ENCODE measurements at places on chromosomes 16 and 17.

- DNase-seq = no peak
These were observed 12.1 kb downstream of the HEATR6 start for GRCh38 chr17:60066576-60066975.

DNA sequence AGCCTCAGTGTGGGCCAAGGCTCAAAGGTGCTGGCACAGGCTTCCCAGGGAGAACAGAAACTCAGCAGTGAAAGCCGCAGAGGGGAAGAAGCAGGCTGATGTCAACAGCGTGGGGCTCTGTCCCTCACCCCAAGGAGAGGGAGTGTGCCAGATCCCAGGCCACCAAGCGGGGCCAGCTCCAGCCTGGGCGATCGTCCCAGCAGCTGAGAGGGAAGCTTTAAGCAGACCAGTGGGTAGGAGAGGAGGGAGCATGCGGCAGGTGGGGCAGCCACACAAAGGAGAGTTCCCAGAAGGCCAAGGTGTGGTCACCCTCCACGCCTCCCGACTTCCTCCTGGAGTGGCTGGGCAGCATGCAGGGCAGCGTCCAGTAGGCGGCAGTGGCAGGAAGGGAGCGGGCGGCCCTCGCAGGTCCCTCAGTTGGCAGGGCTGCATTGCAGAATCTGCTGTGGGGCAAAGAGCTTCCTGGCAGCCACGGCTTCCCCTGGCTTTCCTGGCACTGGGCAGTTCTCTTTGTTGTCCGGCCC is 6.0 kb downstream of the SYNGR2 start:
- DNase-seq = no peak

GRCh38 chr17:38881600-38882191 is 11.8 kb downstream of the LASP1 start:
- peak; percentile 95 for DNase-seq

DNA sequence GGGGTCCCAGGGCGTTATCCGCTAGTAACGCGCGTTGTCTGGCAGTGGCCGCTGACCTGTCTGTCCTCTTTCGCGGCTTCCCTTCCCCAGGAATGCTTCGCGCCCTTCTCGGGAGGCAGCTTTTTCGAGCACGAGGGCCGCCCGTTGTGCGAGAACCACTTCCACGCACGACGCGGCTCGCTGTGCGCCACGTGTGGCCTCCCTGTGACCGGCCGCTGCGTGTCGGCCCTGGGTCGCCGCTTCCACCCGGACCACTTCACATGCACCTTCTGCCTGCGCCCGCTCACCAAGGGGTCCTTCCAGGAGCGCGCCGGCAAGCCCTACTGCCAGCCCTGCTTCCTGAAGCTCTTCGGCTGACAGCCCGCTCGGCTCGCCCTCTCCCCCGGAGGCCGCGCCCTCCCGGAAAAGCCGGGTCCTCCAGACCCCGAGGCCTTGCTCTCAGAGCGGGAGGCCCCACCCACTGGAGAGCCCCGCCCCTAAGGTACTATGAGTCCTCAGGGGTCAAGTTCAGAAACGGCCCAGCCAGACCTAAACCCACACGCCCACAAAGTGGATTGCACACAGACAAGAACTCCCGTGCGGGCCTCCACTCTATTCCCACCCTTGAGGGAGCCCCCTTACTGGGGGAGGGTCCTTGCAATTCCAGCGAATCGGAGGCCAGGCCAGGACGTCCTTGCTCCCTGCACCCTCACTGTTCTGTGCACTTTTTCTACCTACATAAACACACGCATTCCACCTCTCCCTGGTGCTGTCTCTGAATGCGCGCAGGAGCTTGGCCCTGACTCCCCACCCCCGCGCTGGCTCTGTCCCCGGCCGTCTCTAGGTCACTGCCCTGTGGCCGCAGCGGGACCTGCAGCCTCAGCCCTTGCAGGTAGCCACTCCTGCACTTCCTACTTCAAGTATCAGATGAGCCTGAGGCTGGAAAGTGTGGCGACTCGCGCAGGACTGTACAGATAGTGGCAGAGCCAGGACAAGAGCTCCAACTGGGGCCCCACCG is 5.4 kb upstream of the SLC5A2 start:
- no peak for DNase-seq

DNA sequence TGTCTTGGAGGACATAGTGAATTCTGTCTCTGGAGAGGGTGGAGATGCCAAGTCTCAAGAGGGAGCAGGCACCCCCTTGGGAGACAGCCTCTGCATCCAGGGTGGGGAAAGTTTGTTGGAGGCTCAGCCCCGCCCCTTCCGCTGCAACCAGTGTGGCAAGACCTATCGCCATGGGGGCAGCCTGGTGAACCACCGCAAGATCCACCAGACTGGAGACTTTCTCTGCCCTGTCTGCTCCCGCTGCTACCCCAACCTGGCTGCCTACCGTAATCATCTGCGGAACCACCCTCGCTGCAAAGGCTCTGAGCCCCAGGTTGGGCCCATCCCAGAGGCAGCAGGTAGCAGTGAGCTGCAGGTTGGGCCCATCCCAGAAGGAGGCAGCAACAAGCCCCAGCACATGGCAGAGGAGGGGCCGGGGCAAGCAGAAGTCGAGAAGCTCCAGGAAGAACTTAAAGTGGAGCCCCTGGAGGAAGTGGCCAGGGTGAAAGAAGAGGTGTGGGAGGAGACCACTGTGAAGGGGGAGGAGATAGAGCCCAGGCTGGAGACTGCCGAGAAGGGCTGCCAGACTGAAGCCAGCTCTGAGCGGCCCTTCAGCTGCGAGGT is 5.2 kb downstream of the ZNF646 start:
- no peak for DNase-seq

DNA sequence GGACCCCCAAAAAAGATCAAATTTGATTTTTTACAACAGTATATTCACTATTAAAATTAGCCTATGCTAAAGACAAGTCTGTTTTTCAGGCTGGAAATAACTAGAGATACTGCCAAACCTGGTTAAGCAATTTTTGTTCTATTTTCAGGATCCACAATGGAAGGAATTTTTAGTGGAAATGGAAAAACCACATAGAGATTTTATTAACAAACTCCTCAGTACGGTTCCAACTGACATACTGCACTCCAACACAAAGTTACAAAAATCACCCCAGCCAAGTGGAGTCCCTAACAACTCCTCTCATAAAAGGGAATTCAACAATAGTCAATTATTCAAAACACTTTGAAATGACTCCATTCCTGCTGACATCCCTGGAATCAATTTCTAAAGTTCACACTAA is 101.6 kb upstream of the TOB1 start:
- no peak for DNase-seq

GRCh38 chr16:67456391-67457081 is 24.4 kb downstream of the ATP6V0D1 start:
- DNase-seq = peak; percentile 55

GRCh38 chr17:35906191-35906925 is 24.2 kb downstream of the RDM1 start:
- DNase-seq = peak; percentile 56

GRCh38 chr16:1708768-1709180 is 2.8 kb downstream of the MAPK8IP3 start:
- peak; percentile 77 for DNase-seq

DNA sequence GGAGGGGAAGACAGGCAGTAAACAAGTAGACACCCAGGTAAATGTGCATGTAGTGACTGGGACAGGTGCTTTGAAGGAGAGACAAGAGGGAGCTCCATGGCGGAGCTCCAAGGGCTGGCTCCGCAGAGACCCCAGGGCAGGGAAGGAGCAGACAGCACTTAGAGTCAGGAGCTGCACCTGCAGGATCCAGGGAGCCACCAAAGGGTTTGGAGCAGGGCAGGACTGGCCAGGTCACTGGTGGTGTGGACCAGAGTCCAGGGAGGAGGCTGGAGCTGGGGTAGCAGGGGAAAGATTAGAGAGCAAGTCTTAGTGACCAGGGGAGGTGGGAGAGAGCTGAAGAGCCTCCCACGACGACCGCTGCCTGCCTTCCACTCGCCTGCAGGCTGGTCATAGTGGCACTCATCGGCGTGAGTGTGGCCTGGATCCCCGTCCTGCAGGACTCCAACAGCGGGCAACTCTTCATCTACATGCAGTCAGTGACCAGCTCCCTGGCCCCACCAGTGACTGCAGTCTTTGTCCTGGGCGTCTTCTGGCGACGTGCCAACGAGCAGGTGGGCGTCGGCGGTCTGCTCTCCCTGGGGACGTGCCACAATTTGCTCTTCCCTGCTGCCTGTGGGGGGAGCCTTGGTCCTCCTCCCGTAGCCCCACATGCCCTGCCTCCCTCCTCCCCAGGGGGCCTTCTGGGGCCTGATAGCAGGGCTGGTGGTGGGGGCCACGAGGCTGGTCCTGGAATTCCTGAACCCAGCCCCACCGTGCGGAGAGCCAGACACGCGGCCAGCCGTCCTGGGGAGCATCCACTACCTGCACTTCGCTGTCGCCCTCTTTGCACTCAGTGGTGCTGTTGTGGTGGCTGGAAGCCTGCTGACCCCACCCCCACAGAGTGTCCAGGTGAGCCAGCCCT is 14.7 kb upstream of the FAM83G start:
- DNase-seq = no peak

- no peak for DNase-seq
These were observed 1.4 kb downstream of the RFNG start for GRCh38 chr17:82050152-82050760.

- DNase-seq = peak; percentile 34
These were observed 606.2 kb downstream of the WWOX start for GRCh38 chr16:78705694-78706093.

GRCh38 chr16:30660424-30661261 is 2.4 kb downstream of the FBRS start:
- DNase-seq = peak; percentile 65

DNA sequence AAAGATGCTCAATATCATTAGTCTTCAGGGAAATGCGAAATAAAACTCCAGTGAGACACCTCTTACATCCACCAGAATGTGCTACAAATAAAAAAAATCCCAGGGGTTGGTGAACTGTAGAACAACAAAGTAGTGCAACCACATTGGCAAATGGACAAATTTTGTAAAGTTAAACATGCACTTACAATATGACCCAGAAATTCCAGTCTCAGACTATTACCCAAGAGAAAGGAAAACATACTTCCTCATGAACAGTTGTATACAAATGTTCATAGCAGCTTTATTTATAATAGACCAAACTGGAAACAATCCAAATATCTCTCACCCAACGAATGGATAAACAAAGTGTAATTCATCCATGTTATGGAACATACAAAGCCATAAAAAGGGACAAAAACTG is 239.5 kb downstream of the ABCC12 start:
- DNase-seq = peak; percentile 81

DNA sequence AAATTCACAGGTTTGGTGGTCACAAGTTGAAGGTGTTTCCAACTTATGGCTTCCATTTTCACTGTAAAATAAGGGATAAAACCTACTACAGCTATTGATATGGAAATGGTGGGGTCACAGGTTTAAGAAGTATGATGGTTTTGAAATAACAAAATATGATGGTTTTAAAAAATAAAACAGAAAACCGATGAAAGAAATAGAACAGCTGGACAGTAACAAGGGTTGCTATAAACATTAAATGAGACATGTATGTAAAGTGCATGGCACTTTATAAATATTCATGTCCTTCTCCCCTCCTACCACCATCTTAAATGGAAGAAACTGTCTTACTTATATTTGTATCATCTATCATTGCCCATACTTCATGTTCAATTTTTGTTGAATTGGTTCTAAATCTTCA is 31.3 kb downstream of the ASPA start:
- DNase-seq = no peak

- peak; percentile 62 for DNase-seq
These were observed 189.2 kb downstream of the STX8 start for GRCh38 chr17:9386401-9386800.

DNA sequence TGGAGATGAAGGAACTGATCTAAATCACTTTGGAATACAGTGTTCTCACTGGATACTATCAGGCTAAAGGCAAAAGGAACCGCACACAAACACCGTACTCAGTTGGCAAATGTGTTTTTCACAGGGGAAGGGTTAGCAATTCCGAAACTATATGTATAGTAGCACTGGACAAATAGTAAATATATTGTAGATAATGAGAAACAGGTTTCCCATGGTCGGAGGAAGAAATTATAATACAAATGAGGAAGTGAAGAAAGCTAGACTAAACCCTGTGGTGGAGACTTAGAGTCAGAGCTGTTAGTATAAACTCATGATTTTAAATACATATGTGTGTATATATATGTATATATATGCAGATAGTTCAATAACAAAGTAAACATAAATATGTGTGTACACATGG is 414.1 kb upstream of the SALL1 start:
- no peak for DNase-seq

- no peak for DNase-seq
These were observed 8.7 kb downstream of the NFE2L1 start for GRCh38 chr17:48056879-48057278.

- DNase-seq = no peak
These were observed 3.8 kb downstream of the YBX2 start for GRCh38 chr17:7290685-7291084.

GRCh38 chr17:72126575-72127486 is 6.0 kb downstream of the SOX9 start:
- peak; percentile 42 for DNase-seq

- DNase-seq = no peak
These were observed 142.8 kb downstream of the IRF8 start for GRCh38 chr16:86041807-86042206.

DNA sequence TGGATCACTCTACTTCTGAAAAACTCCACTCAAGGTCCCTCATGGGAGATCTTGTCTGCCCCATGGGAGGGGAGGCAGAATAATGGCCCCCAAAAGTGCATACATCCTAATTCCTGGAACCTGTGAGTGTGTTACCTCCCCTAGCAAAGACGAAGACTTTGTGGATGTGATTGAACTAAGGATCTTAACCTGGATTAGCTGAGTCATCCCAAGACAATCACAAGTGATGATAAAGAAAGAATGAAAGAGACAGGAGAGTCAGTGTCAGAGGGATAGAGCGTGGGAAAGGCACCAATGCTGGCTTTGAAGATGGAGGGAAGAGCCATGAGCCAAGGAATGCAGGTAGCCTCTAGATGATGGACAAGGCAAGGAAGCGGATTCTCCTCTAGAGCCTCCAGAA is 374.7 kb upstream of the DYNLRB2 start:
- no peak for DNase-seq

DNA sequence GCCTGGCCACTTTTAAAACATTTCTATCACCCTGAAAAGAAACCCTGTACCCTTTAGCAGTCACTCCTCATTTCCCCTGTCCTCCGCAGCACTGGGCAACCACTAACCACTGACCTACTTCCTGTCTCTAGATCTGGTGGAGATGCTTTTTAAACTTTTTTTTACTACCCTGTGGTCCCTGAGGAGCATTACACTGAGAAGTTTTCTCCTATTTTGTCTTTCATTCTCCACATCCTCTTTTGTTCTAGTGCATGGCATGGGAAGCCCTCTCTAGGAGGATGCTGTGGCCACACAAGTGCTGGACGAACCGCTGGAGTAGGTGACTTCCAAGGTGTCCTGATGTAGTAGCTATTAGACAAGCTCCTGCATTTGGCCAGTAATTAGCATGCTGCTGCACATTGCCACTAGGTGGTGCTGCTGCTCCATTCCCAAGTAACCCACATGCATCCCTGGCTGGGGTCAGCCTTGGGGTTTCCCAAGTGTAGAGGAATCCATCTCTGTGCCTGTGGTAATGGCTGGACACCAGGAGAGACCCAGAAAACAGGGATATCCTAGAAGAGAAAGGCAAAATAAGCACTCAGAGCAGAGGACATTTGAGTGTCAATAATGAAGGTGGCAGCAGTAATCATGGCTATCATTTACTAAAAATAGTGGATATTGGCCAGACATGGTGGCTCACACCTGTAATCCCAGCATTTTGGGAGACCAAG is 143.8 kb upstream of the CRHR1 start:
- DNase-seq = peak; percentile 89

- DNase-seq = peak; percentile 20
These were observed 3.6 kb downstream of the CLUH start for GRCh38 chr17:2707721-2708584.

- no peak for DNase-seq
These were observed 25.7 kb upstream of the SLC39A11 start for GRCh38 chr17:73118139-73118538.

- DNase-seq = no peak
These were observed 60.8 kb downstream of the MSI2 start for GRCh38 chr17:57317079-57317478.
